ENCODE measurements at places on chromosomes 1 and 21.

DNA sequence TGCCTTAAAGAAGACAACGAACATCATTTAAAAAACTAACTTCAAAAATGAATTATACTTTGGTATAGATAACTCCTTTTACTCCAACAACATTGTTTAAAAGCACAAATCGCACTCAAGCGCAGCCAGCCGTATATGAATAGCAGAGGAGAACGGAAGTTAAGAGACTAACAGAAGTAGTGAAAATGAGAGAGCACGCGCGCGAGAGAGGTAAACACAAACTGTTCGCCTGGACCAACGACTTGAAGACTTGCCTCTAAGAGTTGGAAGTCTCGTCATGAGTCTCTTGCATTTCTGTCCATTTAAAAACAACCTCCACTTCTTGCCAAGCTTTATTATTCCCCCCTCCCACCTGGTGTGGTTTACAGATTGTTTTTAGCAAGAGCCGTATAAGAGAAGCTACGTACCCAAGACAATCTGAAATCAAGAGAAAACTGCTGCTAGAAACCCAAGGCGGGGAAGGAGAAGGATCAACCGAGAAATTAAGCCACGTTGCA is 479 bp downstream of the SELENOF start:
- no peak for DNase-seq

- DNase-seq = peak; percentile 97
Measured at GRCh38 chr1:53376041-53376461, 48.2 kb upstream of the LRP8 start.

GRCh38 chr1:15618077-15618654 is 908 bp downstream of the DDI2 start:
- DNase-seq = no peak

DNA sequence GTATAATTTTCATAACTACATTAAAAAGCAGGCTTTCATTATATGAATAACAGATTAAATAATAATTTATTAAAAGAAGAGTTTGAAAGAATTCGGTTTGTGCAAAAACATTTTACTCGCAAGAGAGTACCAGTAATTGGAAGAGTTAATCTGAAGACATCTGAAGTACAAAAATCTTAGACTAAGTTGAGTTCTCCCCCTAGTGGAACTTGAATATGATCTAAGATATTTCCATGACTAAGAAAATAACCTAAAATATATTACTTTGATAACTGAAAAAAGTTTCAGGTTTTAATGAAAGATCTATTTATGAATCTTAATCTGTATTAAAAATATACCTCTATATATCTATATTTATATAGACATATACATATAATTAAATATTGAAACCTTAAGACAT is 112.5 kb upstream of the GFI1 start:
- no peak for DNase-seq

DNA sequence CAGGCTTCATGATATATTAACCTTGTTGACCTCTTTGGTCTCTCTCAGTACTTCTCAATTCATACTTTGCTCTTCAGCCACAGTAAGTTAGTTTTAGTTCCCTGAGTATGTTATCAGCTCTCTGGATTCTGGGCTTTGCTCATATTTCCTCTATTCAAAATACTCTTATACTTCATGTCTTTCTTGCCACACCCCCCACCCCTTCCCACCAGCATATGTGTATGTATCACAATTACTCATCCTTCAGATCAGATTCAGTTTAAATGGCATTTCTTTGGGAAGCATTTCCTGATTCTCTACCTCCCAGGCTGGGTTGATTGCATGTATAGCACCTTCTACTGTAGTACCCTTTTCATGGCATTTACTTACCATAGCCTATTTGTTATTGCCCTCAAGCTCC is 28.3 kb downstream of the SLC30A7 start:
- no peak for DNase-seq

DNA sequence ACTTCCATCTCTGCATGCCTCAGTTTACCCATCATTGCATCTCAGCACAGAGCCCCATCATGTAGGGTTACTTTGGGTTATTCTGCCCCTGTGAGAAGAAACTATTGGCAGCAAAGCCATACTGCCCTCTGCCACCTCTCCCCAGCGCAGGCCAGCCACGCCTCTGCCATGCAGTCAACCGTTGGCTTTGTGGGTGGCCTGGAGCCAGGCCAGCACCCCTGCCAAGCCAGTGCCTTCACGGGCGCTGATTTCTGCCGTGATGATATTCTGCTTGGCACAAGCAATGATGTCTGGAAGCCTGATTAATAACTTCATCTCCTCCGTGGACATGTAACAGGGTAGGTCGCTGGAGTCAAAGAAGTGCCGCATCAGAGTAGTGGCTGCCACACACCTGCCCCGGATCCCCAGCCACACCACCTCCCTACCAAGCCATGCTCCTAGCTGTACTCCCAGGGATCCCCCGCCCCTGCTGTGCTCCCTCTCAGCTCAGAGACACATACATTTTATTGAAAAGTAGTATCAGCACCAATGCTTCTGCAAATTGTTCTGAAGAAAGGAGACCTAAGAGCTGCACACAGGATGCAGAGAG is 15.0 kb upstream of the CEP85 start:
- DNase-seq = no peak
